Activated naive CD4-positive, alpha-beta T cell treated with anti-CD3 and anti-CD28 coated beads for 36 hours (primary cell): ENCODE measurements at places on chromosomes 7 and 10. TPM values are rescaled to one million over a fixed set of nuclear protein-coding genes. Genes with fewer than 3 reads are reported as not detected.

The SEMA3A gene
- 3.0 TPM for total RNA-seq

The PCLO gene
- not detected for total RNA-seq

The RELN gene
- total RNA-seq: not detected

The GPRIN2 gene
- total RNA-seq: not detected

The ARL4A gene
- 8.1 TPM for total RNA-seq

DNA sequence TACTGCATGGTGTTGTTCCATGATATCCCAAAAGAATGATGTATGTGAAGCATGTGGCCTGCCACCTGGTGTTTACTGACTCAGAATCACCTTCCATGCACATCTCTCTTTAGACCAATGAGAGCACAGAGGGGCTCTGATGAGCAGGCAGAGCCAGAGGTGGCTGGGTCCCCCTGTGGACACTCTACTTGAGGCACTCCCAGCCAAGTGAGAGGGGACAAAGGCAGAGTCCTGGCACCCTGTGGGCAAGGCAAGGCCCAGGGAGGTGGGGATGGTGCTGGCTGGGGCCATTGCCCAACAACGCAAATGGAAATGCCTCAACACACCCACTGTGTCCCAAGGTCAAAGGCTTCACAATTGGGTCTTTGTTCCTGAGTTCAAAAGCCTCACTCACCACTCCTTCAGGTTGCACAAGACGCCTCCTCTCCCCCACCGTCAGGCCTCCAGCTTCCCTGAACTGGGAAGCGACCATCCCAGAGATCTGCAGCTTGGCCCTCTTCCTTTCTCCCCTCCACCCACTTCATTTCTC lies 164.6 kb downstream of the NEURL1 start:
- H3K4me1 ChIP-seq: peaks cover 11% of the 10 kb centered on the region
- no peak overlapping the region for H3K4me3 ChIP-seq
- no peak overlapping the region for H3K27ac ChIP-seq

DNA sequence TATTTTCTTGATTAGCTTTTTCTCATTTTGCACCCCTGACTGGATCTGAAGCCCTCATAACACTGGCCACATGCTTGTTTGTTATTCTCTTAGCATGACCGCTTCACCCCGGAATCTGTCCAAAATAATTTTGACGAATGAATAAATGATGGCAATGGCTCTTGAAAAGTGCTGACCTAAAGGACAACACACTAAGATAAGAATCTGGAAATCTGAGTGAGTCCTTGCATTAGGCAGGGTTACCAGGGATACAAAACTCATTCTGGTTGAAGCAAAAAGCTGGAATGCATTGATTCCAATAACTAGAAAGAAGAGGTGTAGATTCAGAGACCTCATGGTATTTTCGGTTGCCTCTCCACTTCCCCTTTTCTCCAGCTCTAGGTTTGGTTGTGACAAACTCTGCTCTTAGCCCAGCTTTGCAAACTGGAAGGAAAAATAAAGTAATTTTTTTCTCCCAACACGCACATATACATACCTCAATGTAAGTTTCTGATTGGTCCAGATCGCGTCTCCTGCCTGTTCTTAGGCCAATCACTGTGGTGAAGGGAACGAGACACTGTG lies 157.4 kb downstream of the SKIDA1 start:
- H3K4me3 ChIP-seq: no peak overlapping the region
- no peak for DNase-seq

DNA sequence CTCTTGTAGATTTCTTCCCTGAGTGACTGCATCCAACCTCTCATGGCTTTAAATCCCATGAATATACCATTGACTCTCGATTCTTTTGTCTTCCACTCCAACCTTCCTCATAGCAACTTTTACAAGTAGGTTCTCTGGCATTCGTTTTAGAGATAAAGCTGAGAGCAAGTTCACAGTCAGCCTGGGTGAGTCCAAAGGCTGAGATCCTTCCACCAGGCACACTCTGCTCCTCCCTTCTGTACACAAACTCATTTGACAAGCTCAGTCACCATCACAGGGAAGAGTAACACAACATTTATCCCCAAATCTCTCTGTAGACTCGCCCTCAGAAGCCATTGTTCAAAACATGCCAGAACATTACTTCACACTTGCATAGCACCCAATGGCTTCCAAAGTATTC lies 10.9 kb downstream of the CTTNBP2 start:
- H3K4me1 ChIP-seq: no peaks in the 10 kb centered on the region
- no peaks in the 10 kb centered on the region for H3K36me3 ChIP-seq
- no peak overlapping the region for H3K27ac ChIP-seq
- DNase-seq: no peak

- DNase-seq: no peak
- no peaks in the 10 kb centered on the region for H3K27me3 ChIP-seq
- H3K4me1 ChIP-seq: no peaks in the 10 kb centered on the region
- H3K36me3 ChIP-seq: no peaks in the 10 kb centered on the region
- no peak overlapping the region for H3K4me3 ChIP-seq
- no peak overlapping the region for H3K27ac ChIP-seq
Measured at GRCh38 chr10:126101325-126101724, 205.0 kb downstream of the FANK1 start.

GRCh38 chr7:108145401-108145800 lies 15.2 kb upstream of the LAMB4 start:
- no peak overlapping the region for H3K4me3 ChIP-seq
- no peak for DNase-seq
- H3K27ac ChIP-seq: no peak overlapping the region
- no peaks in the 10 kb centered on the region for H3K27me3 ChIP-seq

DNA sequence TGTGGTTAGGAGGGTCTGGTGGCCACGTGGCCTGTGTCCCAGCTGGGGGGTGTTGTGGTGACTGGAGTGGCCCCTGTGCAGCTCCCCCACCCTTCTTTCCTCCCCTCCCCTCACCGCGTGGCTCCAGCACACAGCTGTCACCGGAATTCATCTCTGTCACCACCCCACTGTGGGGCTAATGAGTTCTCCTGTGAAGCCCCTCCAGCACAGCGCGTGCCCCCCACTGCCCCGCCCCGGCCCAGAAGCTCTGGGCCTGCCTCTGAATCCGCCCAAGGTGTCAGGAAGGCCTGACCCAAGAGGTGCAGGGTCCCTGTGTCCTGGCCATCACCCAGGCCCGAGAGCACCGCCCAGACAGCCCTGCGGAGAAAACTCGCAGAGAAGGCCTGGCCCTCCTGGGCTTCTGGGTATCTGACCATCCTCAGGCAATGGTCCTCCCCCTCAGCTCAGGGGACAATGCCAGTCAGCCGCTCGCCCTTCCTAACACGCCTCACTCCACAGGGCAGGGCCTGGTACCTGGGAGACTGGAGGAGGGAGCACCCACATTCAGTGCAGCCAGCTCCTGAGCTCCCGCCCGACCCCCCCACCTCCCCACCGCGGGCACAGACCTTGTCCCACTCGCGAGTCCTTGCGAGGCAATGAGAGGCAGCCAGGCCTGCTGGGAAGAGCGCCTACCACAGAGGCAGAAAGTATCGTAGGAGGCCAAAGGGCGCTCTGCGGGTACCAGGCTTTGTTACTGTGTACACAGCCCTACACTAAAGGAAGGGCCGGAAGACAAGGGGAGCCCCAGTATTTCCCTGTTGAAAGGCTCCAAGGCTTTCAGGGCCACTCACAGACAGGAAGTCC lies 38.2 kb downstream of the GBX1 start:
- DNase-seq: no peak
- H3K27ac ChIP-seq: no peak overlapping the region
- H3K4me3 ChIP-seq: no peak overlapping the region
- H3K4me1 ChIP-seq: no peaks in the 10 kb centered on the region

DNA sequence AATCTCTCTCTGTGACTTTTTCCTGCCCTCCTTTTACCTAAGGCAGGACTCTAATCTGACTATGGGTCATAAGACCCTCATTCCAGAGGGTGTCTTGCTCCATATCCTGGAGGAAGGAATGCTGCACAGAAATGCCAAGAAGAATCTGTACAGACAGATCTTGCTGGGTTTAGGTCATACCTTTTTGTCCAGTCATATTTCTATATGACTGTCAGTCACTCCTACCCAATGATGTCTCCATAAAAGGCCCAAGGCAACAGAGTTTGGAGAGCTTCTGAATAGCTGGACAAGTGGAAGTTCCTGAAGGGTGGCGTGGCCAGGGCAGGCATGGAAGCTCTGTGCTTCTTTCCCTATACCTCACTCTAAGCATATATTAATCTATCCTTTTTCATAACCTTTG lies 47.5 kb downstream of the FEZF1 start:
- H3K4me1 ChIP-seq: no peaks in the 10 kb centered on the region
- no peaks in the 10 kb centered on the region for H3K36me3 ChIP-seq
- H3K27me3 ChIP-seq: peaks cover 2% of the 10 kb centered on the region
- no peak overlapping the region for H3K4me3 ChIP-seq
- no peak for DNase-seq
- no peak overlapping the region for H3K27ac ChIP-seq
